ENCODE measurements at places on chromosomes 5 and 9.

DNA sequence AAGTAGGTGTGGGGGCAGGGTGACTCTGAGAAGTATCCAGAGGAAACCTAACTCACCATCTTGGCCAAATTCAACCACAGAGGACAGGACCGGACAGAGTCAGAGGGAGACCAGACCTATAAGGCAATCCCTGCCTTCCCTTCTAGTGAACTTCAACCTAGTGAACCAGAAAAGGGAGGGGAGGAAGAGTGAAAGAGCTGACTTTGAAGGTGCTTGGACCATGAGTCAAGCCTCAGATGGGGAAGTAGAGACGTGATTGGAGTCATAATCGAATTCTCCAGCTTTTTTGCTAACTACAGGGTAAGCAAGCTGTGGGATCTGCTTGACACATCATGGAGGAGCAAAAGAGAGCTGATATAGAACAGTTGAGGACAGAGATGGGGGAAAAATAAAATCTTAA is 18.8 kb upstream of the KIF2A start:
- DNase-seq: no peak

GRCh38 chr5:145347026-145347616 is 488.0 kb downstream of the PRELID2 start:
- DNase-seq: peak; percentile 59

GRCh38 chr9:121359351-121360294 is 10.4 kb downstream of the STOM start:
- DNase-seq: no peak

DNA sequence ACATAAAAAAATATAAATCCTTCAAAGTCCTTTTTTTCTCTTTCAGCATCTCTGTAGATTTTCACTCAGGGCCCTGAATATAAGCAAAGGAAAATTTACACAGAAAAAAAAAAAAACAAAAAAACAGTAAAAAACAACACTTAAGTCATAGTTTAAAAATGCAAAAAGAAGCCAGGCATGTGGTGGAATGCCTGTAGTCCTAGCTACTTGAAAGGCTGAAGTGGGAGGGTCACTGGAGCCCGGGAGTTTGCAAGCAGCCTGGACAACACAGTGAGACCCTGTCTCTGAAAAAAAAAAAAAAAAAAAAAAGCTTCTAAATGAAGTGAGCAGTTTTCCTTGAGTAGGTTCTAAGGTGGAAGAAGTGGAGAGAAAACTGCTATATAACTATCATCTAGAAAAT is 55.0 kb upstream of the BNC2 start:
- DNase-seq: no peak

GRCh38 chr5:81014348-81014747 is 54.2 kb downstream of the RASGRF2 start:
- DNase-seq: no peak
